G401 (cell line): ENCODE measurements at places on chromosomes 16 and 17. TPM values are rescaled to one million over a fixed set of nuclear protein-coding genes. Genes with fewer than 3 reads are reported as not detected.
A peak's percentile ranks its signal among the peaks of the same experiment; 100 is the strongest.

The GOSR2 gene
- total RNA-seq, result 30.6 and 41.7 TPM in 2 replicates

DNA sequence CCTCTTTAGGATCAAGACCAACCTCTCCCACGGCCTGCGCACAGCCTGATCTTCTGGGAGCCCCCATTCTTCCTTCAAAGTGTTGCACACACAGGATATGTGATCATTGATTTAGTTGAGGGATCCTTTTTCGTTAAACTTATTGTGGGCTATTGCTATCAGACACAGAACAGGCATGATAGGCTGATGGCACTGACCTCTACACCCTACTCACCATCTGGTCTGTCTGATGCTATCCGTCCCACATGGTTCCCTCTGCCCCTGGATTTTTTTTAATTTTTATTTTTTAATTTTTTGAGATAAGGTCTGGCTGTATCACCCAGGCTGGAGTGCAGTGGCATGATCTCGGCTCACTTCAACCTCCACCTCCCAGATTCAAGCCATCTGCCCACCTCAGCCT is 19.2 kb upstream of the LITAF start:
- DNase-seq, result no peak

DNA sequence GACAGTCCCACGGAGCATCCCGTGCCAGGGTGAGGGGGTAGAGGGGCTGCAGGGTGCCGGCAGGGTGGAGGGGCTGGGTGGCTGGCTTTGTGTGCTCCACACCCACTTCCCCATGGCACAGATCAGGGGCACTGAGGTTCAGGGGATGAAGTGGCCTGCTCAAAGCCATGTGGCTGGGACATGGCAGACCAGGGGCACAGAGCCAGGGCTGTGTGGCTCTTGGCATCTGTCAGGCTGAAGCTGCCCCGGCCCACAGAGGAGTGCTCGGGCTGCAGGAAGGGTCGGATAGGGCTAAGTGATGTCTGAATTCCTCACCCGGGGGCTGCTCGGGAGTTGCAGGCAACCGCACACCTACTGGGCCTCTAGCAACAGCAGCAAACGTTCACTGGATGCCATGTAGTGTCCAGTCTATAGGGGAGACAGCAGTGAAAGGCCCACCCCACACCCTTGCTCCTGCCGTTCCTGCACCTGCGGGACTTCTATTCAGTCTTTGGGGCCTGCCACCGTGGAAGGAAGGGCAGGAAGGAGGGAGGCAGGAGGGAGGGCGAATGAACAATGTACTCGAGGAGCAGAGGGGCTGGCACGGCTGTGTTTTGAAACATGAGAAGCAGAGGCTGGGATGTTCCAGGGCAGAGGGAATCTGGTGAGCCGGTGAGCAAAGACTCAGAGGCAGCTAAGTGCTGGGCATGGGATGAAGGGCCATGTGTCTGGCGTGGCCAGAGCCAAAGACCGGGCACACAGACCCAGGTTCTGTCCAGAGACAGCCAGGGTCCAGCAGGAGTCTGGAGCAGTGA is 15.1 kb downstream of the SLC5A10 start:
- DNase-seq, result peak; percentile 32

The KCNJ18 gene
- total RNA-seq, result not detected in 2 replicates

DNA sequence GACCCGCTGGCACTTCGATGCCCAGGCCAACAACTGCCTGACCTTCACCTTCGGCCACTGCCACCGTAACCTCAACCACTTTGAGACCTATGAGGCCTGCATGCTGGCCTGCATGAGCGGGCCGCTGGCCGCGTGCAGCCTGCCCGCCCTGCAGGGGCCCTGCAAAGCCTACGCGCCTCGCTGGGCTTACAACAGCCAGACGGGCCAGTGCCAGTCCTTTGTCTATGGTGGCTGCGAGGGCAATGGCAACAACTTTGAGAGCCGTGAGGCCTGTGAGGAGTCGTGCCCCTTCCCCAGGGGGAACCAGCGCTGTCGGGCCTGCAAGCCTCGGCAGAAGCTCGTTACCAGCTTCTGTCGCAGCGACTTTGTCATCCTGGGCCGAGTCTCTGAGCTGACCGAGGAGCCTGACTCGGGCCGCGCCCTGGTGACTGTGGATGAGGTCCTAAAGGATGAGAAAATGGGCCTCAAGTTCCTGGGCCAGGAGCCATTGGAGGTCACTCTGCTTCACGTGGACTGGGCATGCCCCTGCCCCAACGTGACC is 5.0 kb downstream of the WFIKKN2 start:
- DNase-seq, result no peak

GRCh38 chr17:15377200-15377599 is 35.8 kb upstream of the TEKT3 start:
- no peak for DNase-seq

DNA sequence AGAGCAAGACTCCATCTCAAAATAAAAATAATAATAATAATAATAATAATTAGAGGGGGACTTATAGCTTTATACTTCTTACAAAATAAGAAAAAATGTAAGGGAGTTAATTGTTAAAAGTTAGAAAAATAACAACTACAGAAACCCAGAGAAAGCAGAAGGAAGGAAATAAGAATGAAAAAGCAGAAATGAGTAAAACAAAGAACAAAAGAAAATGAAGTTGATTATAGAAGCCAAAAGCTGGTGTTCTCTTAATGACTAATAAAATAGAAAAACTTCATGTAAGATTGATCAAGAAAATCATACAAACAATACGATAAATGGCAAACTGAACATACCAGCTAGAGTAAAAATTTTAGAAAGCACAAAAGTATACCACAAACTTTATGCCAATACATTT is 6.8 kb upstream of the NSMCE1 start:
- DNase-seq, result no peak

DNA sequence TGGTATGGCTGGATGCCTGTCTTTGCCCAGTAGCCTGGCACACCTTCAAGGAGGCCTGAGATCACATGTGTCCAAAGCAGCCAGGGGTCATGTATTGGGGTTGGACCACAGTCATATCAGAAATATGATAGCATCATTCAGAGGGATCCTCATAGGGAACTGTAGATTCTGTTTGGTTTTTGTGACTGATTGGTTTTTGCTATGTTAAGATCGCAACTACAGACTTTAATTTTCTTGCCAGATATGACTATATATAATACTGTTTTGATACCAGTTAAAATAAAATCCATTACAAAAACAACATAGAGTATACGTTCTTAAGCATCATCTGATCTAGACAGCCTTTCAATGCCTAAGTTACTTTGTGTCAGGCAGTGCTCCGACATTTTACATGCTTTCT is 11.8 kb upstream of the SMPD3 start:
- DNase-seq, result no peak

The DNAH2 gene
- 0.03 TPM in 1 of 2 replicates, not detected in the other for total RNA-seq

The TBC1D3H gene
- total RNA-seq, result not detected in 2 replicates

- no peak for DNase-seq
Measured at GRCh38 chr17:28470914-28471366, 2.5 kb upstream of the SLC13A2 start.

GRCh38 chr16:17657045-17657444 is 186.3 kb upstream of the XYLT1 start:
- DNase-seq, result no peak

DNA sequence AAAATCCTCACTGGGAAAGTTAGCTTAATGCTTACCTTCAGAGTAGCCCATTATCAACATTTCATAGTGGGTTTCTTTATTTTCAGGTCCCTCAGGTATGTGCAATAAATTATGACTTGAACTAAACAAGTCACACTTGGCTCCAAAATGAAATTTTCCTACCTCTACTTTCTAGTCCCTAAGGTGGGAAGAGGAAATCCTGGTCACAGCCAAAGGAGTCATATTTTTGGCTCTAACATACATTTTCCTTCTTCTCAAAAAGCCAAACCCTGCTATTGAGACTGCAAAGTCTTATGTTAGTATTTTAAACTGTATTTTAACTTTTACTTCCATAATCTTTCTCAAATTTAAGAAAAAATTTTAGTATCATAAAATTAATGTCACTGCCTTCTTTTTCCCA is 128.9 kb downstream of the BRIP1 start:
- DNase-seq, result no peak

DNA sequence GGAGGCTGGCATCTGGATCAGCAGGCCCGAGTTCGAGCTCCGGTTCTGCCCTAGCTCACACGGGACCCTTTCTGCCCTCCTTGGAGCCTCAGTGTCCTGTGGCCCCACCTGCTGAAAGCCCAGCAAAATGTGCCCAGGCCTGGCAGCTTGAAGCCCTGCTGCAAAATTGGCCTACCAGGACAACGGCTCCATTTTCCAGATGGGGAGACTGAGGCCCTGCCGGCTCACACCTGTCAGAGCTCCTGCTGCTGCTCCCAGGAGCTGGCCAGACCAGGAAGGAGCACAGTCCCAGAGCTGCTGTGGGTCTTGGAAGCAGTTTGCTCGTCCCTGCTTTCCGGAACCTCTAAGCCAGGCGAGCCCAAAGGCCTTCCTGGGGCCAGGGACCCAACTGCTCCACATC is 17.4 kb downstream of the ZNF469 start:
- DNase-seq, result no peak

DNA sequence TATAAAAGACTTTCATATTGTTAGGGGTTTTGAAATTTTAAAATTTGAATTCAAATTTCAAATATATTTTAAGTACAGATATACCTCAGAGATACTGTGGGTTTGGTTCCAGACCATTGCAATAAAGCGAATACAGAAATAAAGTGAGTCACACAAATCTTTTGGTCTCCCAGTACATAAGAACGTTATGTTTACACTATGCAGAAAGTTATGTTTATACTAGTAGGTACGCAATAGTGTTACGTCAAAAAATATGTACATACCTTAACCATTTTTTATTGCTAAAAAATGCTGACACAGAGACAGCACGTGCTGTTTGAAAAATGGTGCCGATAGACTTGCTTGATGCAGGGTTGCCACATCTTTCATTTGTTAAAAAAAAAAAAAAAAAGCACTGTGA is 19.7 kb downstream of the NUP88 start:
- DNase-seq, result no peak

GRCh38 chr16:69522732-69523404 is 42.9 kb upstream of the NFAT5 start:
- DNase-seq, result peak; percentile 41

DNA sequence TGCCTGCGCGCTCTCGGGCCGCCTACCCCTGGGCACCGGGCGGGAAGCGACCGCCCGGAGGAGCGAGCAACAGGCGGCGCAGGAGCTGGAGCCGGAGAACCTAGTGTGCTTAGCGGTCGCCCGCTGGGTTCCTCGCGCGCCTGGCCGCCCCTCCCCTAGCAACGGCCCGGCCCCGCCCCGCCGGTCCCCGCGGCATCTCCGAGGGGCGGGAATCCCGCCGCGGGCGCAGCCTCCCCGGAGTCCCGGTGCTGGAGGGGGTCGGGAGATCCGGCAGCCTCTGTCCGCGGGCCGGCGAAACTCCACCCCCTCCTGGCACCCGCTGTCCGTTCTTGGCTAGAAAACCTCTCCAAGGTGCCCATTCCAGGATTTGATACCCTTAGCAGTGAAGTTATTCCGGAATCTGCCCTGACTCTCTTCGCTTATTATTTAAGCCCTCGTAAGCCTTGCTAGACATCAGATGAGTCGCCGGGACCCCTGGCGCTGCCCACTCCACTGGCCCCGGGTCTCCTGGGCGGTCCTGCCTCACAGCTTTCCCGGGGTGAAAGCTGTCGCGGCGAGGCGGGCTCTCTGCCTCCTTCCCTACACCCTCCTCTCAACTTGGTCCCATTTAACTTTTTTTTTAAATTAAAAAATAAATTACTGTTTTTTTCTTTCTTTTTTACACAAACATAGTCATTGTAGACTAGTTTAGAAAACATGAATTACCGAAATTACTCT is at the start of gene RPRML:
TSS of gene RPRML (minus strand) at position 107 of the 717 bp plus-strand sequence. CDS start 246 bp downstream, outside the sequence.
- DNase-seq, result peak; percentile 47

GRCh38 chr16:21285314-21285713 is 7.2 kb upstream of the CRYM start:
- DNase-seq, result no peak

- DNase-seq, result no peak
Measured at GRCh38 chr16:1740781-1741490, 30.4 kb downstream of the NME3 start.

The KRTAP4-5 gene
- not detected in 2 replicates for total RNA-seq

GRCh38 chr16:81780350-81780749 is 1.3 kb downstream of the PLCG2 start:
- DNase-seq, result no peak

GRCh38 chr16:70704586-70704985 is 18.7 kb upstream of the MTSS2 start:
- peak; percentile 63 for DNase-seq

GRCh38 chr17:14372905-14373613 is 72.2 kb downstream of the HS3ST3B1 start:
- DNase-seq, result no peak

DNA sequence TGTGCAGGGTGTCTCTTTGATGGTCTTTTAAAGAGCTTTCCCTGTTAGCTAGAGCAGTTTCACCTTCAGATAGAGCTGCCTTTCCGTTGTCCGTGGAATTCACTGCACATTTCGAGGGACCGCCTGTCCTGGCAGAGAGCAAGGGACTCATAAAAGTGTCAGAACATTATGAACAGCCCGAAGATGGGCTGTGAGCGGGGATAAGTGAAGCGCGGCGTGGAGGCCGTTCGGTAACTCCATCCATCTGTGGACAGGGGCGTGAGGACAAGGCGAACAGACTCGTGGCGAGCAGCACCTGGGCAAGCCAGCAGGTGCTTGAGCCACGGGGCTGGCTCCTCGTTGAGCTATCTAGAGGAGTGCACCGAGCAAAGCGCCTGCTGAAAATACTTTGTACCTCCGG is 371.2 kb downstream of the MAF start:
- DNase-seq, result no peak

The CTRL gene
- 0.18 TPM in 1 of 2 replicates, not detected in the other for total RNA-seq

GRCh38 chr17:57489321-57489720 is 233.0 kb downstream of the MSI2 start:
- DNase-seq, result no peak

DNA sequence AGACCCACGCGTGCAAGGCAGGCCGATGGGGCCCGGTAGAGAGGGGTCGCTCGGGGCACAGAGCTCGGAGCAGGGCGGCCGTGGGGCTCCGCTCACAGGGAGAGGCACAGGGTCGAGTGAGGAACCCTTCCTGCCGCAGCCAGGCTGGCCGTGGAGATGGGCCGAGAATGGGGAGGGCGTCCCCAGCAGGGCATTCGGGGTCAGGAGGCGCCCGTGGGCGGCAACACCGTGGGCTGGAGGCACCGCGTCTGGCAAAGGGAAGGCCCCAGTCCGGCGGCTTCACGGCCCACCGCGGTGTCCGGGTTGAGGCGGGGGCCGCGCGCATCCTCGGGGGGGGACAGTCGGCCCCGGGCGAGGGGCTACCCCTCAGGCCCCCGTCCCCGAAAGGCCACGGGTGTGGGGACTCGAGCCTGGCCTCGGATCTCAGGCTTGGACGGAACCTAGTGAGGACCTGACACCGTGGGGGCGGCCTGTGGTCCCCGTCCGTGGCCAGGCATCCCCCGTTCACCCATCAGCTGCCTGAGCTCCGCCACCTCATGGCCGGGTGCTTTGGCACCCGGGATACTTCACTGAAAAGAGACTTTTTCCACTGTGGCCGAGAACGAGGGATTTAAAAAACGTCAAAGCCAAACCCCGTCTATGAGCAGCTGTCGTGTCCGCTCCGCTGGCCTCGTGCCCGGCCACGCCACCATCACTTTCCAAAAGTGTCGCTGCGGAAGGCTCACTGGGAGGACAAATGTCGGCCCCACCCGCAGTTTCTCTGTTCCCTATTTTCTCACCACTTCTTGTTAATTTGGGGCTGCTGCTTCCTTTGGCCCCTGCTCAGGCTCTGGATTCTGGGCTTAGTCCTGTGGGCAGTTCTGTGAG is 73.6 kb downstream of the METRNL start:
- peak; percentile 65 for DNase-seq

- DNase-seq, result no peak
Measured at GRCh38 chr17:82056729-82057621, 5.3 kb downstream of the GPS1 start.
